Stimulated activated CD8-positive, alpha-beta memory T cell treated with anti-CD3 and anti-CD28 coated beads, Interleukin-4, amount 100 ng/mL, for 1 hour (primary cell): ENCODE measurements at places on chromosomes 16 and 17.

DNA sequence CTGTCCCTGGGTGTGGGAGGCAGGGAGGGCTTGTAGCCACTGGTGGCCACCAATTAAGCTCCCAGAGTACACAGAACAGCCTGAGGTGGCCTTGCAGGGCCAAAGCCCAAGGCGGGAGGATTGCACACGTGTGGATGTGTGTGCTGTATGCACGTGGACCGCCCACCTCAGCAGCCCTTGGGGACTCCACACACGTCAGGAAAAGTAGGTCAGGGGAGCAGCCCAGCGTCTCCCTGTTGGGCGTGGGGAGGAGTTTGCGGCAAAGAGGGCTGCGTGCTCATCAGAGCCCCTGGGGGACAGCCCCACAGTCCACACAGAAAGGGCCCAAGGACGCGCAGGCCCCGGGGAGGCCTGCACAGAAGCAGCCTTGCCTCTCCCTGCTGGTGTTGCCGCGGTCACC is 19.6 kb downstream of the SBK1 start:
- DNase-seq: no peak

DNA sequence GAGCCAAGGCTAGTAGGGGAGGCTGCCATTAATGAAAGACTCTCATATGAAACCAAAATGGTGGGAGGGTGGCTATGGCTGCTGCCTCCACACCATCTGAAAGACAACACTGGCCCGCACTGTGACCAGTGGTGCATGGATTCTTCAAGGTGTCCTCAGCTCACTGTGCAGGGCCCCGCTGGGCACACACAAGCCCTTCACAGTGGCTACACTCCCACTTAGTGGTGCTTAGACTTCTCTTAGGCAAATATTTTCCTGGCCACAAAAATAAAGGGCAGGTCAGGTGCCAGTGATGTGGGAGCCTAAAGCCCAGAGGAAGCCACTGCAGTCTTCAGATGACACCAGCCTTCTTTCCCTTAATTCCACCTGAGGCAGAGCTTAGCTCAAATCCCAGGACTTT is 38.1 kb upstream of the IRX3 start:
- DNase-seq: no peak

GRCh38 chr17:62670202-62670821 is 42.8 kb downstream of the MRC2 start:
- no peak for DNase-seq

GRCh38 chr17:76577876-76578275 is 7.8 kb downstream of the ST6GALNAC2 start:
- DNase-seq: no peak

DNA sequence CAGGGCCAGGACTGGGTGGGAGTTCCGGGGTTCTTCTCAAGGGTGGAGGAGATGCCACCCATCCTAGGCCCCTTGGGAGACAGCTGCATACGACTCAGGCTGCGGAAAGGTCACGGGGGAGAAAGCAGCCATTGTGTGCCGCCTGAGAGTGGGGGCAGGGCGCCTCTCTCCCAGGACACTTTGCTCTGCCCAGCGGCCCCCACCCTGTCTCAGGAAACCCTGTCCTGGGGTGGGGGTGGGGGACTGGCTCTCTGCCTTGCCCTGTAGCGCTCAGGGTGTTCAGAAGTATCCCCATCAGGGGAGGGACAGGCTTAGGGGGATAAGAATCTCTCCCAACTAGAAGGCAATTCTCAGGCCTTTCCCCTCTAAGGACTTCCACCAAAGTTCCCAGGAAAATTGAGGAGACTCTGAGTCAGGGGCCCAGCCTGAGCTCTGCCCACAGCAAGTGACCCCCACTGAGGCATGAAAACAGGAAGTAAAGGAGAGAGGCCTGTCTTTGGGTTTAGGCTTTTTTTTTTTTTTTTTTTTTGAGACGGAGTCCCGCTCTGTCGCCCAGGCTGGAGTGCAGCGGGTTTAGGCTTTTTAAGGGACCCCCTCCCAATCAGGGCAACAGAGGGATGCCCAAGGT is 4.9 kb downstream of the GIT1 start:
- no peak for DNase-seq

GRCh38 chr16:10972819-10973464 is 28.6 kb downstream of the CLEC16A start:
- DNase-seq: no peak
